Thoracic aorta (tissue), 2 donors: ENCODE measurements at places on chromosomes 7 and 10.

DNA sequence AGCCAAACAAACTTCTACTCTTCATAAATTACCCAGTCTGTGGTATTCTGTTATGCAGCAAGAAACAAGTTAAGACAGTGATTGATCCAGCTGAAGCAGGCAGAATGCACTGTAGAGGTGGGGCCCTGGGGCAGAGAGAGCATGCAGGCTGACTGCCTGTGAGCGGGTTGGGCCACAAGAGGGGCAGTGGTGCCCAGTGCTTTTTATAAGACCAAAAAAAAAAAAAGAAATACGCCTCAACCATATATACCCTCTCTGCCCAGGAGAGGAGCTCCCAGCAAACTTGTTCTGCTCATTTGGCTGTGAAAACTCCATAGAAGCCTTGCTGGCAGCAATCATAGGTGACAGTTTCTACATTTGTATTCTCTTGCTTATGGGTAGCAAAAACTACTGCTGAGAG is 104.7 kb downstream of the SORBS1 start:
- DNase-seq: no peak

DNA sequence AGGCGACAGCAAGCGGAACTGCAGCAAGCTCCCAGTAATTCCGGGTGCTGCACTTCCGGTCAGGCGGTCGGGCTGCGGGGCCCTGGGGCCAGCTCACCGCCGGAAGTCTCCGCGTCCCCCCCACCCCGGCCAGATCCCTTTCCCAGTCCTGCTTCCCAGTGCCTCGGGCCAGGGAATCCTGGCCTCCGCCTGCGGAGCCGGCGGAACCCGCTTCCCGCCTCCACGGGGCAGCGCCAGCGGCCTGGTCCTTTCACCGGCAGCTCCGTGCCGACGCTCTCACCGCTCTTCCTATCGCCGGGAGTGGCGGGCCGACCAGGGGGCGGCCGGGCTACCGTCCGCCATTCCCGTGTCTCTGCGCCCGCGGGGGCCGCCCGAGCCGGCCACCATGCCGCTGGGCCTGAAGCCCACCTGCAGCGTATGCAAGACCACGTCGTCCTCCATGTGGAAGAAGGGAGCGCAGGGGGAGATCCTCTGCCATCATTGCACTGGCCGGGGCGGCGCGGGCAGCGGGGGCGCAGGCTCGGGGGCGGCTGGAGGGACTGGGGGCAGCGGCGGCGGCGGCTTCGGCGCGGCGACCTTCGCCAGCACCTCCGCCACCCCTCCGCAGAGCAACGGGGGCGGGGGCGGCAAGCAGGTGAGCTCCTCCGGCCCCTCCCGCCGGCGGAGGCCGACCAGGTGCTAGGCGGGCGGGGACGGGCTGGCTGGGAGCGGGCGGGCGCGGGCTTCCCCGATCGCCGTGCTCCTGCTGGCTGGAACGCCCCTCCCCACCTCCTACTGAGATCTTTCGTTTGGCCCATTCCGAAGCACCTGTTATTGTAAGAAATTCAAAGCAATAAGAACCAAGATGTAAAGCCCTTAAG is at the start of gene GATAD1:
Gene GATAD1, plus strand, starts transcription at position 138 of the 860 bp plus-strand sequence. Its CDS starts 248 bp downstream, at position 386.
- DNase-seq: peak; percentile 62

DNA sequence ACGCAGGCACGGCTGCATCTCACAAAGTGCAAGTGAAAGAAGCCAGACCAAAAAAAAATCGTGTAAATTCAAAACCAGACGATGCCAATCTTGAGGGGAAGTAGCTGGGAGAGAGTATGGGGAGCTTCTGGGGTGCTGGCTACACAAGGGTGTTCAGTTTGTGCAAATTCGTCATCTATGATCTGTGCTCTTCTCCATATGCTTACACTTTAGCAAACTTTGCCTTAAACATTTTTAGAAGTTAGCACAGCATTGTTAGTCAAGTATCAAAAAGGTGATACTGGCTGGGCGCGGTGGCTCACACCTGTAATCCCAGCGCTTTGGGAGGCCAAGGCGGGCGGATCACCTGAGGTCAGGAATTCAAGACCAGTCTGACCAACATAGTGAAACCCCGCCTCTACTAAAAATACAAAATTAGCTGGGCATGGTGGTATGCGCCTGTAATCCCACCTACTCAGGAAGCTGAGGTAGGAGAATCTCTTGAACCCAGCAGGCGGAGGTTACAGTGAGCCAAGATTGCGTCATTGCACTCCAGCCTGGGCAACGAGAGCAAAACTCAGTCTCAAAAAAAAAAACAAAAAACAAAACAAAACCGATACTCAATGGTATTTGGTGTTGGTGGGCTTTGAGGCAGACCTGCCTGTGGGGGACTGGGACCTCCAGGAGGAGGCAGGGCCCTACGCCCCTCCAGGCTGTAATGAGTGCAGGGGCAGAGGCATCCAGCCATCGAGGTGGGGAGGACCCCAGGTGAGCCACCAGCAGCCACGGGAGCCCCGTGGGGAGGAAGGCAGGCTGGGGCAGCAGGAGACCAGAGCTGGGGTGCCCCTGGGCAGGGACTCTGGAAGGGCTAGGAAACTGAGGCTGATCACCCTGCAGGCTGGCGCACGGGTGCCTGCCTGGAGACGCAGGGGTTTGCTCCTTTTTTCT is 150.0 kb downstream of the PRKAG2 start:
- no peak for DNase-seq

- DNase-seq: no peak
Observed at GRCh38 chr7:16542401-16542800, 15.8 kb downstream of the LRRC72 start.

GRCh38 chr7:83941300-83941699 is 253.3 kb downstream of the SEMA3A start:
- DNase-seq: no peak

- DNase-seq: no peak
Observed at GRCh38 chr7:2460188-2460587, 16.0 kb downstream of the GRIFIN start.

GRCh38 chr7:71535616-71536015 is 403.7 kb downstream of the GALNT17 start:
- no peak for DNase-seq

GRCh38 chr7:131564640-131565039 is 8.2 kb upstream of the PODXL start:
- no peak for DNase-seq

GRCh38 chr10:28906011-28906411 is 228.7 kb downstream of the BAMBI start:
- DNase-seq: no peak

DNA sequence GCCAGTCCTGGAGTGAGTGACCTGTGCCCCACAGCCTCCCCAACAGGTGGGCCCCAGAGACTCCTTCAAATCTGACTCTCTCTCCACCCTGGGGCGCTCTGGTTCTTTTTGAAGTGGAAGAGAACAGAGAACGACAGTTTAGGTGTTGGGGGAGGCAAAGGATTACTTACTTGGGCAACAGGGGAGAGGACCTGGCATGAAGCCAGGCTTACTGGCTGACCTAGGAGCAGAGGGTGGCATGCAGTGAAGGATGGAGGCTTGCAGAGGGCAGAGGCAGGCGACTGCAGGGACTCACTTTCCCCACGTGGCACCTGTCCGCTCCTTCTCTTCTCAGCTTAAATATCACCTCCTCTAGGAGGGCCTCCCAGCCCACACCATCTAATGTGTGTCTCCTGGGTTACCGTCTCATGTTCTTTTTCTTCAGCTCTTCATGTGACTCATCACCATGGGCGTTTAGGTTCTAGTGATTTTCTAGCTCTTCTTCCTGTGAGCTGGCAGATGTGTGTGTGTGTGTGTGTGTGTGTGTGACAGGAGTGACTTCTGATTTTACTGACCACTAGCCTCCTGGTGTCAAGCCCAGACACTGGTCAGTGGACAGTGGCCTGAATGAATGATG is 15.5 kb downstream of the LZTS2 start:
- no peak for DNase-seq

DNA sequence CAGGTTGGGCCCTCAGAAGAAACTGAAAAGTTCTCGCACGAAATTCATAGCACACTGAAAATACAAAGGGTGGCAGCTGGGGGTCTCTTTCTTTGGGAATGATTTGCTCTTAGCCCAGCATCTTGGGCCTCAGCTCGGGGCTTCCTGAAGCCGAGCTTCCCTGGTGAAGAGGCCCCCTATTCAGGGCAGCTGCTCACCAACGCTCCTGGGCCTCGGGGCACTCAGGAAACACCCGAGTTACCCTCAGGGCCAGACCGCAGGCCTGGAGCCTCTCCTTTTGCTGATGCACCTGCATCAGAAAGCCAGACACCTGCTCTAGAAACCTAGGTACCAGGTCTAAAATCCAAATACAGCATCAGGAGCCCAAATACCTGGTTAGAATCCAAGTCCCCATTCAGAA is 85.5 kb downstream of the PTPRE start:
- no peak for DNase-seq

- no peak for DNase-seq
Observed at GRCh38 chr10:15427843-15428414, 56.8 kb upstream of the FAM171A1 start.

GRCh38 chr10:122515588-122516231 is 44.8 kb upstream of the DMBT1 start:
- DNase-seq: no peak

GRCh38 chr7:44964831-44965440 is 13.9 kb downstream of the MYO1G start:
- no peak for DNase-seq

DNA sequence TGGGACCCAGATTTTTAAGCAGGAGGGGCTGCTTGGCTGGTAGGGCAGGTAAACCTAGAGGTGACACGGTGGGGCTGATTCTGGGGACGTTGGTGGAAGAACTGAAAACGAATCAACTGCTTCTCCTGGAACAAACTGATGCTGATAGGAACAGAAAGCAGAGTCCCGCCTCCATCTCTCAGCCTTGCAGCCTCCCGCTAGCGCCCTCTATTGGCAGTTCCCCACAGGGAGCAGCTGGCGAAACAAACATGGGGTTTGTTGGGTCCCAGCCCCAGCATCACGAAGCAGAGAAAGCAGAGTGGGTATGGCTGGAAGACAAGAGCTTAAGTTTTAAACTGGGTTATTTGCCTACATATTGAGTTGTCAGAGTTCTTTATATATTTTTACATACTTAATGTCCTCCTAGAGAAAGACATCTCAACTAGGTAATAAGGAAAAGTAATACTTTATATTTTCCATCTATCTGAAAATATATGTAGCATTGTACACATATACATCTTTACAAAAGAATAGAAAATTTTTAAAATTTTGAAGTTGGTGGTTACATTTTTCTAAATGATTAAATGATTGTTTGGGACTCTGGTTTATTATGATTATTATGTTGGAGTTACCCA is 42.3 kb upstream of the FOXI2 start:
- no peak for DNase-seq

GRCh38 chr7:51027935-51028830 is 245.5 kb upstream of the GRB10 start:
- no peak for DNase-seq

DNA sequence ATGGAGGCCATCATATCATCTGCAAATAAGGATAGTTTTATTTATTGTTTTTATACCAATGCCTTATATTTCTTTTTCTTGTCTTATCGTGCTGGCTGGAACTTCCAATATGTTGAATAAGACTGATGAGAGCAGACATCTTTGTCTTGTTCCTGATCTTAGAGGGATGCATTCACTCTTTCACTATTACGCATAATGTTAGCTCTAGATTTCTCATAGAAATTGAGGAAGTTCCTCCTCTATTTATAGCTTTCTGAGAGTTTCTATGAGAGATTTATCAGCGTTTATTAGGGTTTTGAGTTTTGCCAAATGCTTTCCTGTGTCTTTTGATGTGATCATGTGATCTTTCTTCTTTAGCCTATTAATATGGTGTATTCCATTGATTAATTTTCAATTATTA is 49.3 kb downstream of the COL28A1 start:
- DNase-seq: no peak

GRCh38 chr7:137975768-137976167 is 26.1 kb downstream of the CREB3L2 start:
- DNase-seq: no peak

DNA sequence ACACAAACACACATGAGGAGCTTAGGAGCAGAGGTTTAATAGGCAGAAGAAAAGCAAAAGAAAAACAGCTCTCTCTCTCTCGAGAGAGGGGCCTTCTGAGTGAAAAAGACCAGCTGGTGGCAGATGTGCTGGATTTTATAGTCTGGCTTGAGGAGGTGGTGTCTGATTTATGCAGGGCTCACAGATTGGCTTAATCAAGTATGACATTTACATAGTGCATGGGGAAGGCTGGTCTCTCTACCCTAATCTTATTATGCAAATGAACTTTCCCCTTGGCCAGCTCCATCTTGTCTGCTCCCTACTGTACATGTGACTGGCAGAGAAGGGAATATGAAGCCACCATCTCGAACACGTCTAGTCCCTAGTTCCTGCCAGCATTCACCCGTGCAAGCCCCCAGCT is 219.5 kb upstream of the ZNF804B start:
- no peak for DNase-seq

DNA sequence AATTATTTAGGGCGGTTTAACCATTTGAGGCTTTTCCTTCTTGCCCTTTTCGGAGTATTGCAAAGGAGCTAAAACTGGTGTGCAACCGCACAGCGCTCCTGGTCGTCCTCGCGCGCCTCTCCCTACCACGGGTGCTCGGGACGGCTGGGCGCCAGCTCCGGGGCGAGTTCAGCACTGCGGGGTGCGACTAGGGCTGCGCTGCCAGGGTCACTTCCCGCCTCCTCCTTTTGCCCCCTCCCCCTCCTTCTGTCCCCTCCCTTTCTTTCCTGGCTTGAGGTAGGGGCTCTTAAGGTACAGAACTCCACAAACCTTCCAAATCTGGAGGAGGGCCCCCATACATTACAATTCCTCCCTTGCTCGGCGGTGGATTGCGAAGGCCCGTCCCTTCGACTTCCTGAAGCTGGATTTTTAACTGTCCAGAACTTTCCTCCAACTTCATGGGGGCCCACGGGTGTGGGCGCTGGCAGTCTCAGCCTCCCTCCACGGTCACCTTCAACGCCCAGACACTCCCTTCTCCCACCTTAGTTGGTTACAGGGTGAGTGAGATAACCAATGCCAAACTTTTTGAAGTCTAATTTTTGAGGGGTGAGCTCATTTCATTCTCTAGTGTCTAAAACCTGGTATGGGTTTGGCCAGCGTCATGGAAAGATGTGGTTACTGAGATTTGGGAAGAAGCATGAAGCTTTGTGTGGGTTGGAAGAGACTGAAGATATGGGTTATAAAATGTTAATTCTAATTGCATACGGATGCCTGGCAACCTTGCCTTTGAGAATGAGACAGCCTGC is 3.1 kb downstream of the FZD1 start:
- DNase-seq: no peak

DNA sequence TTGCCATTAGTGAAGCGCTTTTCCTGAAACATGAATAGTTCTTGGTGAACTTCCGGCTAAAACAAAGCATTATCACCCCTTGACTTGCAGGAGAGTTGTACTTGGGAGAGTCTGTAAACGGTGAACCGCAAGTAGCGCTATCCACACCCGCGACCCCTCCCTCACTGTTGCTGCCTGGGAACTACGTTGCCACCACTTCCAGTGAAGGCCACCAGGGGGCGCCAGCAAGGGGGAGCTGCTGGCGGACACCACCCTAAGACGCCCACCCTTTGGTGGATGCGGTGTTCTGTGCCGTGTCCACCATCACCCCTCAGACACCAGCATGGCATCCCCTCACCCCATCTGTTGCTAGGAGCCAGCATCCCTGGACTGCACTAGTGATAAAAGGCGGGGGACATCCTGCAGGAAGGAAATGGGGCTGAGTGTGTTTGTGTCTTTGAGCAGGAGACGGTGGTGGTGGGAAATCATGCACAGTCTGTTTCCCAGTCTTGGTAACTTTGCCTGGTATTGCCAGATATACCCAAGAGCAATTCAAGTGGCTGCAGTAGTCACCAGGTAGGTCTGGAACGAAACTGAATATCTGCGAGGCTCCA is 298.2 kb downstream of the FRMD4A start:
- DNase-seq: no peak
